ENCODE measurements at places on chromosomes 2 and 18. TPM values are rescaled to one million over a fixed set of nuclear protein-coding genes. Genes with fewer than 3 reads are reported as not detected.

Gene CNGA3
- not detected for polyA plus RNA-seq

GRCh38 chr2:71348302-71348701 lies 16.7 kb downstream of the ZNF638 start:
- DNase-seq = peak; percentile 16

DNA sequence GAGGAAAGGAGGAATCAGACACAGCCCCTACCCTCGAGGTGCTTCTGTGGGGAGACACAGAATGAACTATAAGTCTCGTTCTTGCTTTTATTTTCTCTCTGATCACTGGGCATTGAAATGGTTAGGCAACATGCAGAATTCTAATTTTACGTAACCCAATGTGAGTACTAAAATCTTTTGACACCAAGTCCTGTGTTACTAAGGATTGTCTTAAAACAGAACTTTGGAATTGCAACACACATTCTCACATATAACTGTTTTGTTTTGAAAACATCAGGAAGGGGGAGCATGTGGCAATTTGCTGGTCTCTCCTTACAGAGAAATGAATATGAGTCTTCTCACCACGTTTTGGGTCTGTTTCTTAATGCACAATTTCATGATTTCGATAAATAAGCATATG lies 23.6 kb upstream of the SULT1C4 start:
- no peak for DNase-seq

DNA sequence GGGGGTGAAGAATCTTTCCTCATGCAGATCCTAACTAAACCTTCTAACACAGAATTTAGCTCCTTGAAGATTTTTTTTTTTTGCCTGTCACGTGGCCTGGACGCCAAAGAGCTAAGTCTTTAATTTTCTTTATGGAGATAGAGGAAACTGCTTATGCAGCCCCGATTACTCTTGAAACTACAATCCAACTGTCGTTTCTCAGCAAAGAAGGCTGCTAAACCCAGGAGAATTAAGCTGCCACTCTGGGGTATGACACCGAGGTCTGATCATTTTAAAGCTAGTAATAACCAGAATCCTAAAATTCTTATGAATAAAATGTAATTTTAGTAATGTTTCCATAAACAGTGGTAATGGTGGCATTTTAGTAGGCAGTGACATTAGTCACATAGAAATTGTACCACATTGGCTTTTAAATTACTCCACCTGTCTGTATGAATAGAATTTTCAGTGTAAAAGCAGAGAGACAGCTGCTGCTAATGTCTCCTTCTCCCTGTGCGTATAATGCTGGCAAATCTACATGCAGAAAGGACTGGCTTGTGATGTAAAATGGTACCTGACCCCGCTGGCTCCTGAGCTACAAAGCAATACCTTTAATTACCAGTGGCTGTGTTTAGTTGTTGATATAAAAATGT lies 86.5 kb downstream of the MEIS1 start:
- DNase-seq = no peak

DNA sequence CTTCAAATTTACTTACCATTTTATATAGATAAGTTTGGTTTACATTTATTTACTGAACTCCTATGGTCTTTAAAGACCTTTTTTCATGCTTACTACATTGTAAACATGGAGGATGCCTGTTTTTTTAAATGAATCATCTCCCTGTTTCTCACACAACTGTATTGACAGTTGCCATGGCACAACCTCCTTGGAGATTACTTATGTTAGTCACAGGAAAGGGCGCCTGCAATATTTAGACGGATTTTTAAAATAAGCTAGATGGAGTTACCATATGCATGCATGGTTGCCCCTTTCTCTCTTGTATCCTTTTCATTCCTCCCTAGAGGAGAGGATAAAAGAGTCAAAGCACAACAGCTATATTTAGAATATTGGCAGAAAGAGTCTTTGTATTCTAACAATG lies 34.8 kb upstream of the CCDC102B start:
- DNase-seq = no peak

Gene ZNF521
- polyA plus RNA-seq = not detected

Gene DUSP19
- polyA plus RNA-seq = 0.97 TPM

- no peak for DNase-seq
Observed at GRCh38 chr2:10059016-10059351, 15.6 kb downstream of the KLF11 start.

DNA sequence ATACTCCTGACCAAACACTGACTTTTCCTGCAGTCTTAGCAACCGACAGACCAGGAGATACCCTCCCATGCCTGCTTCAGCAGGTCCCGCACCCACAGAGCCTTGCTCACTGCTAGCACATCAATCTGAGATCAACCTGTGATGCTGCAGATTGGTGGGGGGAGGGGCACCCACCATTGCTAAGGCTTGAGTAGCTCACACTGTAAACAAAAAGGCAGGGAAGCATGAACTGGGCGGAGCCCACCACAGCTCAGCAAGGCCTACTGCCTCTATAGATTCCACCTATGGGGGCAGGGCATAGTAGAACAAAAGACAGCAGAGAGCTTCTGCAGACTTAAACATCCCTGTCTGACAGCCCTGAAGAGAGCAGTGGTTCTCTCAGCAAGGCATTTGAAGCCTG lies 109.7 kb downstream of the SP100 start:
- DNase-seq = peak; percentile 19

Gene CXCR2
- not detected for polyA plus RNA-seq

Gene FAM110C
- 3.5 TPM for polyA plus RNA-seq

DNA sequence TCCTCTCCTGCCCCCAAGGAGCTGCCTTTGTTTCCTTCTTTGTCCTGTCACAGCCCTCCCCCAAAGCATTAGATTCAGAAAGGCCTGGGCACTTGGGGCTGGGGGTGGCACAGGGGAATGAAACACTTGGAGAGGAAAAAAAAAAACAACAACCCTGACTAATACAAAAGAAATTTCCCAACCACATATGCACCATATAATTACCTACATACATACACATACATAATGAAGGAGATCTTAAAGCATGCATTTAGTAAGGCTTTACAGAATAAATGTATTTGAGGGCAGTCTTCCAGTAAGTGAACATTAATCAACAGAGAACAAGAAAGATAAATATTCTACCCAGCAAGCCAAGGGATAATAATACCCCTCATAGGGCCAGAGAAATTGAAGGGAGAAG lies 70.0 kb upstream of the PPP1CB start:
- DNase-seq = no peak

DNA sequence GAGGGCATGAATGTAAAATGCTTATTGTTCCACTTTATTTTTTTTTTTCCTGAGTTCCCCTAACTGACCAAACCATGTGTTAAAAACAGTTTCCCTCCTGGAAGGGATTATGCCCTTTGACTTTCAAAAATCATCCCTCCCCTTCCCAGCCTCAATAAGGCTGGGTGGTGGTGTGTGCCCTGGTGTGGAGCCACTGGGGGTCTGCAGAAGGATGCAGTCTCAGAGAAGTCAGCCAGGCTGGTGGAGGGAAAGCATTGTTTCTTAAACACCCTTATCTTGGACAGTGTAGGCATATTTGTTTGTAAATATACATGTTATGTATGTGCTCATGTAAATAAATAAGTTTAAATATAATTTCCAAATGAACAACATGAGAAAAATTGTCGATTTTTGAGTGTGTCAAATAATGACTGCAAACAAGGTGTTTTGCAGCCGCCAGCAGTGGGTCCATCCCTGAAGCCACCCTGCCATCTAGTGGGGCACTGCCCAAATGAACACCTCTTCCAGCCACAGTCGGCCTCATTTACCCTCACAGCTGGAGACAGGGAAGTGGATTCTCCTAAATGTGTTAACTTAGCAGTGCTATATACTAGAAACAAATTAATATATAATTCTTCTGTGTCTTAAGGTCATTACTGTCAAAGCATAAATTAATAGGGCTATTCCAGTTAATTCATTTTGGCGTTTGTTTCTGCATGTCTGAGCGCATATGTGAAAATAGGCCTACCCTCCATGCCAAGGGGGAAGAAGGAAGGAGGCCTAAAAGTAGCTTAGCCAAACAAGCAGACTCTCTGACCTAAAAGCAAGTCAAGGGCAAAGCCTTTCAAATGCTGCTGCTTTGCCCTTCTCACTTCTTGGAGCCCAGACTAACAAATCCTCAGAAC lies 209.6 kb upstream of the PIK3C3 start:
- DNase-seq = peak; percentile 21

DNA sequence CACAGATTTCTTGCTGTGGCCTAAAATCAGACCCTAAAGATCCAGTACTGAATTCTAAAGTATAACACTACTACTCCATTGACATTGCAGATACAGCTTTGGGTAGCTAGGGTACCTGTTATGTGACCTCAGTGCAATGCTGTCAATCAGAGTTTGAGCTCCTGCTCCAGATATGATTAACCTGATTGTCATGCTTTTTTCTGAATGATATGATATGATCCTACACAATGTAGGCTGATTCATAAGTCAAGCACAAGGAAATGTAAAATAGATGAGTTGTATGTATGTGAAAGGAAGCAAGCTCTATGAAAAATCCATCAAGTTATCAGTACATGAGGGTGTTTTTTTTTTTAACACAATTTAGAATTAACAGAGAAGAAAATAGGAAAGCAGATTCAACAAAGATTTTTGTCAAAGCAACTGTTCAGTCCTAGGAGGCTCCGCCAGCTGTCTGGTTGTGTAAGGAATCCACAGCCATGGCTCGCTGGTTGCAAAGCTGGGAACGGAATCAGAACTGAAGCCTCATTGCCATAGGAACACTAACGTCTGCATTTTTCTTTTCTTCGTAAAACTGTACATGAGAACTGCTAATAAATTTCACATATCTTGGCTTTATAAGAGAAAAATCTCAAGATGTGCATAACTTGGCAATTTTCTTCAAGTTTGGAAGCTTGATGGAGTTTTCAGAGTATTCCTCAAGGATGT lies 52.9 kb downstream of the NR4A2 start:
- no peak for DNase-seq

Gene POTEC
- not detected for polyA plus RNA-seq

DNA sequence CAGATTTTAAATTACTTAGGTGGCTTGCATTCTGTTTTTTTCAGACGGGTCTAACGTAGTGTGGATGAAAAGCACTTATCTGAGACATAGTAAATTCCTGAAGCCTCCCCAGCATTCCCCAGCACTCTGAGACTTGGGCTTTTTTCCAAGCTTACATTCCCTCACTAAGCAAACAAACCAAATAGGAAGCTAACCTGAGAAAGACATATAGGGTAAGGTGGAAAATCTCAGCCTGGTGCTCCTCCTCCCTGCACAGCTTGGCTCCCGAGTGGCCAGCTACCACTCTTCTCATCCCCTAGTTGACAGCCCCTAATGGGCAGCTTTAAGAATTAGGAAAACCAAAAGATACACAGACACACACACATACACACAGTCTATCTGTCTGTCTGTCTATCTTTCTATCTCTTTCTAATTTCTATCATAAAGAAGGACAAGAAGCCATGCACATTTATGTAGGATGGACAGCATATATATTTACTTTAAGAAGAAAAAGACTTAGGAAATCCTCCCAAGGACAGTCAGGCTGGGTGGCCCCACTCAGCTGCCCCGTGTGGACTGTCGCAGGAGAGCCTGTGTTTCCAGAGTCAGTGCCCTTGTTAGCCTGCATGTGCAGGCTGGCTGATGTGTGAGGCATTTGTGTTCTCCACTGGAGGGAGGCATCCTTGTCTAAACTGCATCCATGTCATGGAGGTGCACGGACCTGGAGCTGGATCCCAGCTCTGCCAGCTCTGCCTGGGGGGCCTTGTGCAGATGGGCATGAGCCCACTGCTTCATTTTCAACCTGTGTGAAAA lies 8.2 kb downstream of the CNNM3 start:
- DNase-seq = peak; percentile 77

GRCh38 chr18:46360102-46360699 lies 256.0 kb downstream of the HAUS1 start:
- DNase-seq = no peak

Gene CDKL4
- polyA plus RNA-seq = 0.10 TPM

Gene SP140
- 0.57 TPM for polyA plus RNA-seq

GRCh38 chr2:239745386-239746227 lies 279.5 kb downstream of the NDUFA10 start:
- no peak for DNase-seq

DNA sequence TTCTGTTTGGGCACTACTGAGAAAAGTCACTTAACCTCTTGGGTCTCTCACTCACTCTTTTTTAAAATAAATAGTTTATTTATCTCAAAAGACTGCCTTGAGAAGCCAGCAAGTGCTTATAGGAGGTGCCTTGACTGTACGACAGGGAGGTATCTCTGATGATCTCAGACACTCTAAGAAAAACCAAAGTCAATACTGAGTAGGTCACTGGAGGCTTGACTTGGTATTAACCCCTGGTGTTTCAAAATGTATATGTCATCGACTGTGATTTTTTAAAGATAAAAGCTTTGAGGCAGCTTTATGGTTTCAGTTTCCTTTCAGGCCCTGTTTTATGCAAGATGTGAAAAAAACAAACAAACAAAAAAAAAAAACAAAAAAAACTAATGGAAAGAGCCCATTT lies 33.7 kb downstream of the MREG start:
- no peak for DNase-seq

Gene NYAP2
- polyA plus RNA-seq = not detected

DNA sequence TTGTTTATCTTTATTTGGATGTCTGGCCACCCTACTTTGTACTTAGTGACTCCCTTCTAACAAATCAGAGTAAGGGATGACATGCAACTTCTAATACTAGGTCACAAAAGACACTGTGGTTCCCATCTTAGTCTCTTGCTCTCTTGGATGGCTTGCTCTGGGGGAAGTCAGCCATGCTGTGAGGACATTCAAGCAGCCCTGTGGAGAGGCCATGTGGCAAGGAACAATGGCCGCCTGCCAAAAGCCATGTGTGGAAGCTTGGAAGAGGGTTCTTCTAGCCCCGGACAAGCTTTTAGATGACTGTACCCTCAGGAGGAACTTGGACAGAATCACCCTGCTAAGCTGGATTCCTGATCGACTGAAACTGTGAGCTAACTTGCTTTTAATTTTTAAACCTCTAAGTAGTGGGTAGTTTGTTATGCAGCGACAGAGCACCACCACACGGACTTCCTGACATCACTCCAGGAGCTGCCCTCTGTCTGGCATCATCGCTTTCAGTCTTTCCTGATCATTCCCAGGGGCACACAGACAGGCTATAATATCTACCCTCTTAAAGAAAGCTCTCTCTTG lies 116.8 kb upstream of the ODC1 start:
- no peak for DNase-seq

DNA sequence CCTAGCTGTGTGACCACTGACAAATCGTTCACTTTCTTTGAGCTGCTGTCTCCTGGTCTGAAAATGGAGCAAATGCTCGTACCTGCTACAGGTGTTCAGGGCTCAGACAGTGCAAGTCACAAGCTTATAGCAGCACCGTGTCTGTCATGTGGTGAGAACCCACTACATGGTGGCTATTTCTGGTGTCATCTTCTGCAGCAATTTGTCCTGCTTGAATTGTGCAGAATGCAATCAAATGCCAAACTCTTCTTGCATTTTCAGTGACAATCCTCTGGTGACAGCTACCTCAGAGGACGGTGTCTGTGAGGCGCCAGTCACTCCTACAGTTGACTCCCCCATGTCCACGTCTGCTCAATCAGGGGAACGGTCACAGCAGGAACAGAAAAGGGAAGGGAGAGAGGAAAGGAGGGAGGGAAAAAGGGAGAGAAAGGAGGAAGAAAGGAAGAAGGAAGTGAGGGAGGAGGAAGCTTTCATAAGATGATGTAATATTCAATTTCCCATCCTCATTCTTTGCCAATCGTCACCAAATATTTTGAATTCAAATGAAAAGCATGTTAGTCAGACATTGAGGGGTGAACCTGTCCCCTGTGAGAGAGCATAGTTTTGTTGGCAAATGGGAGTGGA lies 122.2 kb downstream of the BCL2 start:
- no peak for DNase-seq
